ENCODE measurements at places on chromosomes 2 and 18.

- no peak for DNase-seq
These were observed 169.2 kb upstream of the GLI2 start for GRCh38 chr2:120566331-120567035.

GRCh38 chr18:27143580-27144287, 41.4 kb downstream of the CHST9 start:
- DNase-seq: no peak

- no peak for DNase-seq
These were observed 18.4 kb upstream of the ST8SIA3 start for GRCh38 chr18:57333940-57334339.

DNA sequence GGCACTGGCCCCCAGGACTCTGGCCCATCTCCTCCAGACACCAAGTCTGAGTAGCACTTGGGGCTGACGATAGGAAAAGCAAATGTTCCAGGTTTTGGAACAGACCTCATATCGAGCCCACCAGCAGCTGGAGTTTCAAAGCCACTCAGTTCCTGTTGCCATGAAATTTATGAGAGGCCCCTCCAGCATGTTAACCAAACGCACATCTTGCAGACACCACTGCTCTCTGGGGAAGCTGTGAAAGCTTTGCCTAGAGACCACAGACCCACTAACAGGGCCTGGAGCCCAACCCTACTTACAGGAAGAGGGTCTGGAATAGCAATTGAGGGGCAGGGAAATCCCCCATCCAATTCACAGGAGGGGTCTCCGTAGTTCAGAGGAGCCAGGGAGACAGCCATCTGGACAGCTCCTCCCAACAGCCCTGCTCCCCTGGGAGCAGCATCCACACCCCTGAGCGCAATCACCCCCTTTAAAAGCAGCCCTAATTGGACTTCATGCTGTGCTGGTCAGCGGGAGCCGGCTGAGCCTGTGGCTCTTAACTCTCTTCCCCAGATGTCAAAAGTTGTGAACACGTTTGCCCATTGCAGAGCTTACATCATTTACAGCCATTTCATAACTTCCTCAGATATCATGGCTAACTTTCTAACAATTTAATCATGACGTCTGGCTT, 81.3 kb downstream of the TGFA start:
- no peak for DNase-seq

GRCh38 chr2:49913025-49913424, 758.7 kb upstream of the FSHR start:
- DNase-seq: no peak

GRCh38 chr2:207606399-207606798, 18.8 kb downstream of the METTL21A start:
- no peak for DNase-seq

- no peak for DNase-seq
These were observed 60.3 kb upstream of the TTC21B start for GRCh38 chr2:166013878-166014277.

- DNase-seq: no peak
These were observed 1.2 kb downstream of the ABCG8 start for GRCh38 chr2:43839776-43840564.

DNA sequence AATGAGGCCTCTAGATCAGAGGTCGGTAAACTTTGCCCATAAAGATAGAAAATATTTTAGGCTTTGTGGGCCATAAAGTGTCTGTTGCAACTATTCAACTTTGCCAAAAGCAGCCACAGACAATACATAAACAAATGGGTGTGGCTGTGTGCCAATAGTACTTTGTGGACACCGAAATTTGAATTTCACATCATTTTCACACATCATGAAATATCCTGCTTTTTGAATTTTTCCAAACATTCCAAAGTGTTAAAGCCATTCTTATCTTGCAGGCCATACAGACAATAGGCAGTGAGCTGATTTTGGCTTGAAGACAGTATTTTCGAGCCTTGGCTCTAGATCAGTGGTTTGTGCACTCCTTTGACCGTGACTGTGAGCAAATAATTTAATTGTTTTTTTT, 51.1 kb upstream of the EPC2 start:
- DNase-seq: no peak

- DNase-seq: no peak
These were observed 377.8 kb upstream of the SMIM21 start for GRCh38 chr18:75805265-75805664.

DNA sequence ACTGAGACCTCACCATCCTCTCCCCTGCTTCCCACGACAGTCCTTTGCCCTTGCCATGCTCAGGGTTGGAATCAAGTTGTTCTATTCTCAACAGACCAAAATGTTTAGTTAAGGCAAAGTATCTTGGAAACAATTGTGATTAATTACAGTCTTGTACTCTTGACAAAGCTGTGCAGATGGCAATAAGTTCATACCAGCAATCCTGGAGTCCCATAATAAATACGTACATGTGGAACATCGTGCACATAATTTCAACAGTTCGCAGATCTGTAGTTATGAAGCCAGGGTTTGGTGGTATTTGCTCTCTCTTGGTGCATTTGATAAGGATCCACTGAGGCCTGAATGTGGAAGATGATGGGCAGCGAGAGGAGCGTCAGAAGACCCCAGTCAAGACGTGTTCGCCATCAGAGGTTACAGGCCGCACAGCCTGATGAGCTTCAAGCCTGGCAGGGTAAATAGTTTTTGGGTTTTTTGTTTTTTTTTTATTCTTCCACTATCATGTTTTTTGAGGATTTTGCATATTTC, 52.9 kb upstream of the EML6 start:
- no peak for DNase-seq

- no peak for DNase-seq
These were observed 172.3 kb downstream of the UBE2E3 start for GRCh38 chr2:181152701-181153100.

GRCh38 chr2:16034975-16035746, 94.8 kb downstream of the MYCN start:
- DNase-seq: no peak

DNA sequence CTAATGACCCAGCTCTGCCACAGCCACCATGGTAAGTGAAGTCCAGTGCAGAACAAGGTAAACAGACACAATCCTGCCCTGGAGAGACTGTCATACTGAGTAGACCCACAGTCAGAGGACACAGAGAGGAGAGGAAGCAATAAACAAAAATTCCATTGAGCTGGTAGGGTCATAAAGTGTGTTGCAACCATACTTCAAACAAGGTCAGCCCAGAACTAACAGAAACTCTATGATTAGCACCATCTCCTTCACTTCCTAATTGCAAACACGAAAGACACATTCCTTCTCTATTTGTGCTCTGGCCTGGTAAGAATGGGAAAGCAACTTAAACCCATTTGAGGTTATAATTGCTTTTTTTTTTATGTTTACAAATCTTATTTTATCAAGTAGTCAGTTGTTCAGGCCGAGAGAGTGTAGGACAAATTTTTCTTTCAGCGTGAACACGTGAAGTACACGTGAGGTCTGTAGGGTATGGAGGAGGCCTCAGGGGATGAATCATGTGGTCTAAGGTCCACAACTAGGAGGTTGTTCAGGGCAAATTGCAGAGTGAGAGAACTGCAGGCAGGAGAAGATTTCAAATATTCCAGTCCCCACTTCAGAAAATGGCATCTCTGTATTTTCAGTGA, 71.4 kb upstream of the GLS start:
- no peak for DNase-seq

DNA sequence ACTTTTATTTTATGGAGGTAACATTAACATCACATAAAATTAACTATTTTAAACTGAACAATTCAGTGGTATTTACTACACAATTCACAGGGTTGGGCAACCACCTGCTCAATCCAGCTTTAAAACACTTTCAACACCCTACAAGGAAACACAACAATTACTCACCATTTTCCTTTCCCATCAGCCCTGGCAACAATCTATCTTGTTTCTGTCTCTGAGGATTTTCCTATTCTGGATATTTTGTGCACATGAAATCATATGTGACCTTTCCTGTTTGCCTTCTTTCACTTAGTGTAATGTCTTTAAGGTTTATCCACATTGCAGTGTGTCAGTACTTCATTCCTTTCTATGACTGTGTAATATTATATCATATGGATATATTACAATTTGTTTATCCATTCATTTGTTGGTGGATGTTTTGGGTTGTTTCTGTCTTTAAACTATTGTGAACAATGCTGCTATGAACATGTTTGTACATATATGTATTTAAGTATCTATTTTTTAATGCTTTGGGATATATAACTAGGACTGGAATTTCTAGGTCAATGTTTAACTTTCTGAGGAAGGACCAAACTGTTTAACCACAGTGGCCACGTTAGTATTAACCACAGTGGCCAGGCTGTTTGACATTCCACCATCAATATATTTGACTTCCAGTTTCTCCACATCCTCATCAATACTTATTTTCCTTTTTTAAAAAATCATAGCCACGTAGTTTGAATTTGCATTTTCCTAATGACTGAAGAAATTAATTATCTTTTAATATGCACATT, 72.4 kb upstream of the KIF5C start:
- DNase-seq: no peak

- DNase-seq: no peak
These were observed 54.4 kb downstream of the STK39 start for GRCh38 chr2:168192839-168193616.

DNA sequence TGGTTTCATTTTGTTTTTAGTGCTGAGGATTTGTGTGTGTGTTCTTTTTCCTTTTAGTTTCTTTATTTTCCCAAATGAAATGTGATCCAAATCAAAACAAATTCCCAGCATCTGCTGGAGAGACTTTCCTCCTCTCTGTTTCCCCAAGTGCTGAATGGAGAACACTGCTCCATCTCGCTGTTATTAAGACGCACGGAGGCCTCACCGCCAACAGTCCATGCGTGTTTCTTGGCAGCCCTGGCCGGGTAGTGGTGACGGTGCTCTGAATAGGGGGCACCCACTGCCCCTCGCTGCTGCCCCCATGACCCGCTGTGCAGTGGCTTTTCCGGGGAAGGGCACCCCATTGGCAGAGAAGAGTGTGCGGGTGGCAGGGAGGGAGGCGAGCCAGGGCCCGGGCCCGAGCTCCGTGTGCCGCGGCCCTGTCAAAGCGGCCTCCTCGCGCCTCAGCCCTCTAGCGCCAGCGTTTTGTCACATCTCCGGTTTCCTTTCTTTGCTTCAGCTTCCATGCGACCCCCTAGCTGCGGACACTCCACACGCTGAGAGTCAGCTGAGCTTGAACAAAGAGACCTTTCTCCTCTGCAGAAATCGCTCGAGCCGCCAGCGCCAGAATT, 473.7 kb upstream of the SALL3 start:
- DNase-seq: peak; percentile 37

DNA sequence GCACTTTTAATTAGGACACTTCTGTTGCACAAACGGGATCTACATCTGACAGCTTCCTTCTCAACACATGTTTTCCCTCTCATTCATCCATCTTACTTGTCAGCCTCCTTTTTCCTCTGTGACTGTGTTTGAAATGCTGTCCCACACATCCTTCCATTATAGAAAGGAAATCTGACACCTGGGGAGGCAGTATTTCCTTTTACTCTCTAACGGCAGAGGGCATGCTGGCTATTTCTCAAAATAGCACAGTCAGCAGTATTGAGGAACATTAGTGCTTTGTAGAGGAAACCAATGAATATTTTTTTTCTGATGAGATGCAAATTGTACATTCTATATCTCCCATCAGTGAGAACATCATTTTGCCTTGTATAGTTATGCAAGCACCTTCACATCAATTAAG, 668.7 kb downstream of the SLC4A3 start:
- DNase-seq: no peak

GRCh38 chr2:196260546-196260945, 89.2 kb upstream of the STK17B start:
- DNase-seq: no peak

- no peak for DNase-seq
These were observed 502.2 kb upstream of the ZEB2 start for GRCh38 chr2:145021962-145022665.

GRCh38 chr2:3466482-3466863, 52.9 kb downstream of the ADI1 start:
- DNase-seq: no peak

GRCh38 chr2:202821206-202822160, 50.1 kb downstream of the ICA1L start:
- no peak for DNase-seq

DNA sequence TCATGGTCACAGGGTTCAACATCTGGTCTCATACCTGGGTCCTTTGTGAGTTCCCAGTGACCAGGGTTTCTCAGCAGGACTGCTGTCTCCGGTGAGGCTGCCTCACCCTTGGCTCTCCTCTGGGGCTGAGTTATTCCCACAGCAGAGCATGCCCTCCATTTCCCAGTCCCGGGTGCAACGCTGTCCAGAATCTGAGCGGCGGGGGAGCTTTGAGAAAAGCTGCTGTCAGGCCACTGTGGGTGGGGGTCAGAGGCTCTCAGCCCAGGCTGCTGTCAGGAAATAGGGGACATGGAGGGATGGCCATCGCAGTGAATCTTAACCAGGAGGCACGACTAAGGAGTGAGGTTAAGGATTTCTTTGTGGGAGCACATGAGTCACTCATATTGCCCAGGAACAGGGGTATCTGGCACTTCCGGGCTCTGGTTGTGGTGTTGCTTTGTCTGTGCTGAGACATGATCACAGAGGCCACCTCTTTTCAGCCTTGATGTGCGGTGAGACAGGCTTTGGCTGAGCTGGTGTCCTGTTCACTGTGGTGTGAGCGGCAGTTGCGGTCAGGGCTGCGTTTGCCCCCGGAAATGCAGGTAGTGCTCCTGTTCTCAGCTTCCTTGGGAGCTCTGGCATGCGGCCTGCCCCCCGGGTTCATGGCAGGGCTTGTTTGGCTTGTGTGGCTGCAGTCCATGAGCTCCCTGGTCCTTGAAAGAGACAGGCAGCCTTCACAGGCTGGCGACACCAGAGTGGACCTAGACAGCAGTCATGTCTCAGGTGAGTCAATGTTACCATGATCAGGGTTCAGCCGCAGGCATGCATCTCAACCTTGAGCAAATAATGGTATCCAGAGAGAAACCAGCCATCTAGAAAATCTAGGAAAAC, 310.7 kb upstream of the MYT1L start:
- DNase-seq: no peak

- peak; percentile 72 for DNase-seq
These were observed 32.9 kb downstream of the HS1BP3 start for GRCh38 chr2:20617892-20618467.

- no peak for DNase-seq
These were observed 18.2 kb downstream of the WDR33 start for GRCh38 chr2:127792805-127793204.

- no peak for DNase-seq
These were observed 7.9 kb downstream of the MFSD6 start for GRCh38 chr2:190415794-190416775.

DNA sequence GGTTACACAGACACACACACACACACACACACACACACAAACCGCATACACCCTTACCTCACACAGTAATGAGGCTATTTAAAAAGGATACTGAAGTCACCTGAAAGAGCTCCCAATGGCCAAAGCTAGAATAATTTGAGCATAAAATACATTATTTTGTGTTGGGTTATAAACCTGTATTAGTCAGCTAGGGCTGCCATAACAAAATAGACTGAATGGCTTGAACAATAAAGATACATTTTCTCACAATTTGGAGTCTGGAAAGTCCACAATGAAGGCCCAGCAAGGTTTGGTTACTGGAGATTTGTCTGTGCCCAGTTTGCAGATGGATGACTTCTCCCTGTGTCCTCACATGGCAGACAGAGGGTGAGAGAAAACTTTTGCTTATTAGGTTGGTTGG, 605.4 kb upstream of the REG3G start:
- DNase-seq: no peak

GRCh38 chr2:145123606-145124005, 603.7 kb upstream of the ZEB2 start:
- no peak for DNase-seq

- no peak for DNase-seq
These were observed 47.0 kb downstream of the TNFRSF11A start for GRCh38 chr18:62372156-62372555.

GRCh38 chr18:33603454-33603853, 25.4 kb downstream of the ASXL3 start:
- DNase-seq: no peak
